ENCODE measurements at places on chromosomes 16 and 17. TPM values are rescaled to one million over a fixed set of nuclear protein-coding genes. Genes with fewer than 3 reads are reported as not detected.

GRCh38 chr17:53391197-53391596, 431.5 kb upstream of the KIF2B start:
- no peak for DNase-seq

SLC39A11 gene
- total RNA-seq = 38.8 TPM

IL17C gene
- total RNA-seq = not detected

- no peak for DNase-seq
Measured at GRCh38 chr16:83968306-83968851, 335 bp downstream of the NECAB2 start.

DNA sequence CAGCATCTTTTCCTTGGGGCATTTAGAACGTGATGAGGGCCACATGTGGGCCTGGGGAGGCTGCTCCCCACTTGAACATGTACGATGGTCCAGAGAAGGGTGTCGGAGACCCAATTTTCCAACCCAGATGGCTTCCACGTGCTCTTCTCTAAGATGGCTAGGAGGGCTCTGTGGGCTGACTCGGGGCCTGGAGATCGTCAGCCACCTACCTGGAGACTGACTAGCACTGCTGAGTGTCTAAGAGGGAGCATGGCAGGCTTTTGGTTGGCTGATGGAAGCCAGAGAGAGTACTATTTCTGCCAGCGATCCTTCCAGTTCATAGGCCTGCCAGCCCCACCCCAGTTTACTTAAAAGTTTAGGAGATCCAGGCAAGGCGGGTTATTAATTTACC, 60.2 kb upstream of the CLEC18A start:
- no peak for DNase-seq

GNG13 gene
- total RNA-seq = not detected

DNA sequence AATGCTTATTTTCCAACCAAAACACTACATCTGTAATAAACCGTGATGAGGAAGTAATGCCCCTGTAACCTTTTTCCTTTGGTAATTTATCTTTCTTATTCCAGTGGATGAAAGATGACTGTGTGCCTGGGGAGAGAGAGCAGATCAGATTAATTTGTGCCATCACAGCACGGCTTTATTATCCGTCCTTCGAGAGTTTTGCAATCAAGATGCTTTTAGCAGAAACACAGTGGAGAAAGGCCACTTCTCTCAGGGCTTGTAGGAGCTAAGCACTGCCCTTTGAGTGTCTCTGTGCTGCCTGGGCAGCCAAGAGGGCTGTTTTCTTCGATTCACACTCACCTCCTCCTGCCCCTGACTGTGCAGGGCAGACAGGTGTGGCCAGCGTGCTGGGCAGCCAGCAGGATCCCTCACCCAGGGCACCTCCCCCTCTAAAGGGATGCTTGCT, 190.2 kb downstream of the PRKCA start:
- DNase-seq = no peak

- peak; percentile 54 for DNase-seq
Measured at GRCh38 chr17:37446027-37446426, 39.3 kb downstream of the TADA2A start.

DNA sequence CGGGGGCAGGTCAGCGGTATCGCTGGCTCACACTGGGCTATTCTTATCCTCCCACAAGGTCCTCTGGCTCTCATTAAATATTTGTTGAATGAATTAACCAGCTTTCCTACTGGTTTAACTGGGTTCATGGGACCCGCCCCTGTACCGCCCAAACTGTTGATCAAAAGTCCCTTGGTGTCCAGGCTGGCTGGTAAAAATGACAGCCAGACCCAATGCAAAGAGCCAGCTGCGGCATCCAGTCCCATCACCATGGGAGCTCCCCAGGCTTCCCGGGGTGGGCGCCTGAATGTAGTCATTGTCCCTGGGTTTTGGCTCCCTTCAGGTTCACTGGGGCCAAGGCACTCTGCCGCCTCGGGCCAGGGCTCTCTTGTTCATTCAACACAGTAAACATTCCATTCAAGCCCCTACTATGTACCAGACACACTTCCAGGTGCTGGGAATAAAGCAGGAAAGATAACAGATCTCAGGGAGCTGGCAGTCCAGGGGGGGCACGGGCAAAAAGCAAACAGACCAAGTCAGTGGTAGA, 11.7 kb upstream of the ATP2C2 start:
- peak; percentile 80 for DNase-seq

MT1F gene
- total RNA-seq = 27.3 TPM

GRCh38 chr17:56269556-56270389, 116.5 kb downstream of the ANKFN1 start:
- DNase-seq = no peak

CREBBP gene
- 21.9 TPM for total RNA-seq

CHST6 gene
- 0.91 TPM for total RNA-seq

TCAP gene
- 0.12 TPM for total RNA-seq

CRAMP1 gene
- 15.5 TPM for total RNA-seq

CTRB1 gene
- not detected for total RNA-seq

GRCh38 chr16:88462396-88462795, 9.3 kb downstream of the ZFPM1 start:
- no peak for DNase-seq

DNA sequence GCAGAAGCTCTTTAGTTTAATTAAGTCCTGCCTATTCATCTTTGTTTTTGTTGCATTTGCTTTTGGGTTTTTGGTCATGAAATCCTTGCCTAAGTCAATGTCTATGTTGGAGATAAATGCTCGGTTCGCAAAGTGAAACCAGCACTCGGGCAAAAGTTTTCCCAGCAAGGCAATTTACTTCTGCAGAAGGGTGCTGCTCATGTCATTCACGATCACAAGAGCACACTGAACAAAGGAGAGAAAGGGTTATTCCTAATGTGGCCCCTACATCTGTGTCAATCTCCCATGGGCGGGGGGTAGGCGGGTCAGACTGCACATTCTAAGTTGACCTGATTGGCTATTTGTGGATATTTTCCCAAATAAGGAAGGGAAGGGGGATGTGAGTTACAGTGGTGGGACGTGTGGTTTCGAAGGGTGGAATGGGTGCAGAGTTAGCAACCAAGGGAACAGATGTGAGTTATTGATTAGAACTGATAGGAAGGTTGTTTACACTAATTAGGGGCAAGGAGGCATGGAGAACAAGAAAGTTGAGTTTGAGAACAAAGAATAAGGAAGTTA, 23.0 kb downstream of the ATF7IP2 start:
- peak; percentile 6 for DNase-seq

DNA sequence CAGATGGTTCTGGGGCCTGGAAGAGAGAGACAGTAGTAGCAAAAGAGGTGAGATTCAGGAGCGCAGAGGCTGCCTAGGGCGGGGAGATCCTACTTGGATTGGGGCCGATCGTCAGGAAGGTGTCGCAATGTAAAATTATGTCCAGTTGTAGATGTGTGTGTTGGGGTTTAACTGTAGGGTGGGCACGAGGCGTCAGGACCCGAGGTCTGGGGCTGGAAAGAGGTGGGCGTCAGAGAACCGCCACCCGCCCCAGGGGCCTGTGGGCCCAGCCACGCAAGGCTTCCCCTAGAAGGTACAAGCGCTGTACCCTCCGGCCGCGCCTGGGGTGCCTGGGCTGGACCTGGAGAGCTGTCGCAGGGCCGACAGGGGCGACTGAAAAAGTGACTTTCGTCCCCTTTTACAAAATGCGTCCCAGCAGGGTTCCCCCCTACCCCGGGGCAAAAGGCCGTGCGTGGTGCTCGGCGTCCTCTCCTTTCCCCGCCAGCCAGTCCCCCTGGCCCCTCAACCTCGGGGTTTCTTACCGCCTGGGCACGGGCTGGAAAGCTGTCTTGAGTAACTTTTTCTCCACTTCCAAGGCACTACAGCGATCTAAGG, 2.8 kb downstream of the IRX3 start:
- no peak for DNase-seq

GRCh38 chr16:50311134-50311528, 44.8 kb downstream of the ADCY7 start:
- DNase-seq = no peak

IGSF6 gene
- not detected for total RNA-seq

DPEP3 gene
- not detected for total RNA-seq

DNA sequence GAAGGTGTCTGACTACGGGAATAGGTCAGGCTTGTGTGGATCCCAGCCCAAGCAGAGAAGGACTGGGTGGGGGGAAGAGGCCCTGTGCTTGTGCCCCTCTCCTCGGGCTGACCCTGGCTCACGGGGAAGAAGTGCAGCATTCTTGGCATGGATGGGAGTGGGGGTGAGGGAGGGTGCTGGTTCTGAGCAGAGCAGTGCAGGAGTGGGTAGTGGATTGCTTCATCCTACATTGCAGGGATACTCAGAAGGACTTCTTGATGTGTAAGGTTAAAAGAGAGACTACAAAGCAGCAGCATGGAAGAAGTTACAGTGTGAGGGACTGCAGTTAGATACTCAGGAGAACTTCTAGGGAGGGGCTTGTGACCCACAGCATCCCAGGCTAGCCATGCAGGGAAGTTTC, 2.1 kb downstream of the ARHGAP23 start:
- no peak for DNase-seq

ACAP1 gene
- total RNA-seq = not detected

C17orf100 gene
- total RNA-seq = not detected

GRCh38 chr17:83185023-83186002, 105.9 kb downstream of the METRNL start:
- no peak for DNase-seq

DNA sequence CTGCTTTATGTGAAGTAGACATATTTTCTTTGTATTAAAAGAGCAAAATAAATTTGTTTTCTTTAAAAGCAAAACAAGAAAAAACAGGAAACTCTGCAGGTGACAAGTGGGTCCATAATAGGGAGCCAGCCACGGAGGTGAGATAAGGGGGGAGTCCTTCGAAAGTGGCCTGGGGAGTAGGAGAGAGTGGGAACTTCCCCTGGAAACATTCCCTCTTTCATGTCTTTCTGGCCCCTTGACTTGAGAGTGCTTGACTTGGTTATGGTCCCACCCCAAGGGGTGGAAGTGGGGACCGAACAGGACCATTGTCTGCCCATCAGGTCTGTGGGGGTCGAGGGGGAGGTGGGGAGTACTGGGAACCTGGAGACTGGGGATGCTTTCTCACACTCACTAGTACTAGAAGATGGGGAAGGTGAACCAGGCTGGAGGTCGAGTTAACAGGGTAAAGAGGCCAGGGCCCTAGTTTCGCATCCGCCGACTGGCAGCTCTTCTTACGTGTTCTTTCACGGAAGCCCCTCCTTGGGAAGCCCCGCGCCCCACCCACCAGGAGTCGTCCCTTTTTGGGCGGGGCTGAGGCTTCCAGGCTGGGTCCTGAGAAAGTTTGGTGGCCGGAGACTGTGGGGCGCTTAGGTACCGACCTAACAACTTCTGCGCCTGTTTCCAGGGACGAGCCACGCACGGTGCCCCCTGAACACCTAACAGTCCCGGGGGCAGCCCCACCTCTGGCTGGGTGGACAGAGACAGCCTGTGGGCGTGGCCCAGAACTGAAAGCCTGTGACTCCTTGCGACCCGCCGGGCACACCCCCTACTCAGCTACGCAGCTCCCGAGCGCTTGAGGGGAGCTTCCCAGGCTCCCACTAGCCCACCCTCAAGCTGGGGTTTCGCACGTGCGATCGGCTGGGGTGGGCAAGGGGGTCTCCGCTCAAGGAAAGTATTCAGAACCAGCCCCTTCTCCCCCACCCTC, 790 bp downstream of the TRADD start:
- DNase-seq = peak; percentile 49

- no peak for DNase-seq
Measured at GRCh38 chr17:65287040-65287439, 149.9 kb downstream of the RGS9 start.

SCIMP gene
- total RNA-seq = not detected

AANAT gene
- total RNA-seq = not detected

DNA sequence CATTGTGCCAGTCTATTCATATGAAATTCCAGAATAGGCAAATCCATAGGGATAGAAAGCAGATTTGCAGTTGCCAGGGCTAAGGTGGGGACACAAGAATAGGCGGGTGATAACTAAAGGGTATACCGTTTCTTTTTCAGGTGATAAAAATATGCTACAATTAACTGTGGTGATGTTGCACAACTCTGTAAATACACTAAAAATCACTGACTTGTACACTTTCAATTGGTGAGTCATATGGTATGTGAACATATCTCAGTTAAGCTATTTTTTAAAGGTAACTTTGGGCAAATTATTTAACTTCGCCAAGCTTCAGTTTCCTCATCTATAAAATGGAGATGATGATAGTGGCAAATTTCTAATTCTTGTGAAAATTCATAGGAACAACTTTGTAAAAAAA, 65.9 kb downstream of the CDYL2 start:
- DNase-seq = peak; percentile 15

NLRC3 gene
- total RNA-seq = not detected

DNA sequence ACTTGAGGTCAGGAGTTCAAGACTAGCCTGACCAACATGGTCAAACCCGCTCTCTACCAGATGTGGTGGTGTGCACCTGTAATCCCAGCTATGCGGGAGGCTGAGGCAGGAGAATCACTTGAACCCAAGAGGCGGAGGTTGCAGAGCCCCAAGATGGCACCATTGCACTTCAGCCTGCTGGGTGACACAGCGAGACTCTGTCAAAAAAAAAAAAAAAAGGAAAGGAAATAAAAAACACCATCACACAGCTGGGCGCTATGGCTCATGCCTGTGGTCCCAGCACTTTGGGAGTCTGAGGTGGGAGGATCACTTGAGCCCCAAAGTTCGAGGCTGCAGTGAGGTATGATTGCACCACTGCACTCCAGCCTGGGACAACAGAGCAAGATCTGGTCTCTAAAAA, 13.3 kb upstream of the SBK1 start:
- DNase-seq = no peak

OR1A1 gene
- total RNA-seq = not detected

- no peak for DNase-seq
Measured at GRCh38 chr16:28543072-28543471, 4.3 kb upstream of the NUPR1 start.

DNA sequence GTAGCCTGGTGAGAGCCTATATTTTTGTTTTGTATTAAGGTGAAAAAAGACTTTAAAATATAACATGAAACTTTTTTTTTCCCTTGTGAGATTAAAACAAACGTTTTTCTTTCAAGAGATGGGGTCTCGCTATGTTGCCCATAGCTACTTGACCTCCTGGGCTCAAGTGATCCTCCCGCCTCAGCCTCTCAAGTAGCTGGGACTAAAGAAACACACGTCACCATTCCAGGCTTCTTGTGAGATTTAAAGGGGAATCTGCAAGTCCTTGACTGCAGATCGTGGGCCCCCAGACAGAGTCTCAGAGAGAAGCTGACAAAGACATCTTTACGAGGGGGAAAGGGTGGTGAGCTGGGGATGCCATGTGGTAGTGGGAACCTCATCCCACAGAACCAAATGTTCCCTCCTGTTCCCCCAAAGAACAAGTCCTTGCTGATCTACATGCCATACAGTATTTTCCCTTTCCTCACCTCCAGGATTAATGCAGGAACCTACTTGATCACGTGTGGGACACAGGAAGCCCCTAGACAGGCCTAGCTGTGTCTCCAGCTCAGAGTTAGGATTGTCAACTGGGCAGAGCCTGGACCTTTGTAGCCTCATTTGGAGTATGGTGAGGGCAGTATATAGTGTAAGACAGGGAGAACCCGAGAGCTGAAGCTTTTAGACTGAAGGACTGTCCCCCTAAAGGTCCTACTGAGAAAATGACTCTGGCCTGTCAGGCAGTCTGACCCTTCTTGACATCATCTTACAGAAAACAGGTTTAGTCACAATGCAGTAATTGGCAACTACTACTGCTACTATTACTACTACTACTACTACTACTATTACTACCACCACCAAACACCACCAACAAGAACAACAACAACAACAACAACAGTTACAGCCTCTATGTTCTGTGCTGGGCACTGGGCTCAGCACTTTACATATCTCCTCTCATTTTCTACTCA, 4.1 kb downstream of the MAP3K14 start:
- peak; percentile 54 for DNase-seq

Data from PC-3 (cell line).